ENCODE measurements at places on chromosomes 16 and 17. TPM values are rescaled to one million over a fixed set of nuclear protein-coding genes. Genes with fewer than 3 reads are reported as not detected.

DNA sequence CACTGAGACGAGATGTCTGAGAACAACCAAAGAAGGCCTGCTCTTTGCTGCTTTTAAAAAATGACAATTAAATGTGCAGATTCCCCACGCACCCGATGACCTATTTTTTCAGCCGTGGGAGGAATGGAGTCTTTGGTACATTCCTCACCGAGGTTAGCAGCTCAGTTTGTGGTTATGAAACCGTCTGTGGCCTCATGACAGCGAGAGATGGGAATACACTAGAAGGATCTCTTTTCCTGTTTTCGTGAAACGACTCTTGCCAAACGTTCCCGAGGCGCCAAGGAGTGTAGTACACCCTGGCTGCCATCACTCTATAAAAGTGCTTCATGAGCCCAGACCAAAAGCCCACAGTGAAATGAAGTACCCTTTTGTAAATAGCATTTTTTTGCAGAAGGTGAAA is 87.8 kb downstream of the CRISPLD2 start:
- H3K4me1 ChIP-seq, result no peaks in the 10 kb centered on the region
- no peak for DNase-seq
- H3K27ac ChIP-seq, result no peak overlapping the region
- no peak overlapping the region for H3K4me3 ChIP-seq
- H3K27me3 ChIP-seq, result no peaks in the 10 kb centered on the region
- peaks cover 2% of the 10 kb centered on the region for H3K36me3 ChIP-seq

- no peak for DNase-seq
- no peak overlapping the region for H3K27ac ChIP-seq
- H3K27me3 ChIP-seq, result no peaks in the 10 kb centered on the region
- peaks cover 3% of the 10 kb centered on the region for H3K36me3 ChIP-seq
- H3K4me3 ChIP-seq, result no peak overlapping the region
Measured at GRCh38 chr17:31580706-31581490, 189.4 kb downstream of the RAB11FIP4 start.

GRCh38 chr17:77312786-77313599 is 172.2 kb downstream of the SEC14L1 start:
- peak overlapping the region; percentile 91 for H3K27ac ChIP-seq
- H3K4me1 ChIP-seq, result peaks cover 6% of the 10 kb centered on the region
- no peak for DNase-seq
- no peak overlapping the region for H3K4me3 ChIP-seq
- H3K36me3 ChIP-seq, result peaks cover 6% of the 10 kb centered on the region

DNA sequence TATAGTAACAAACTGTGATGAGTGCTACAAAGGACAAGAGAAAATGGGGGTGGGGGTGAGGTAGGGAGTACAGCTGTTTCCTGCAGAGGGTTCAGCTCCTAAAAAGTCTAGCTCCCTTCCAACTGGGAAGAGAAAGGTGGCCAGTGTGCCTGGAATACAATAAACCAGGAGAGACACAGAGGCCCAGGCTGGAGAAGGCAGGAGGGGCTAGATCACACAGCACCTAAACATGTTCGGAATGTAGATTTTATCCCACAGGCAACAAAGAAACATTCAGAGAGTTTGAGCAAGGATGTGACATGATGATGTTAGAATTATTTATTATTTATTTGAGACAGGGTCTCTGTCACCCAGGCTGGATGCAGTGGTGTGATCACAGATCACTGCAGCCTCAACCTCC is 10.2 kb downstream of the TEX2 start:
- H3K27me3 ChIP-seq, result no peaks in the 10 kb centered on the region
- DNase-seq, result no peak
- H3K36me3 ChIP-seq, result no peaks in the 10 kb centered on the region
- H3K4me1 ChIP-seq, result peaks cover 58% of the 10 kb centered on the region

DNA sequence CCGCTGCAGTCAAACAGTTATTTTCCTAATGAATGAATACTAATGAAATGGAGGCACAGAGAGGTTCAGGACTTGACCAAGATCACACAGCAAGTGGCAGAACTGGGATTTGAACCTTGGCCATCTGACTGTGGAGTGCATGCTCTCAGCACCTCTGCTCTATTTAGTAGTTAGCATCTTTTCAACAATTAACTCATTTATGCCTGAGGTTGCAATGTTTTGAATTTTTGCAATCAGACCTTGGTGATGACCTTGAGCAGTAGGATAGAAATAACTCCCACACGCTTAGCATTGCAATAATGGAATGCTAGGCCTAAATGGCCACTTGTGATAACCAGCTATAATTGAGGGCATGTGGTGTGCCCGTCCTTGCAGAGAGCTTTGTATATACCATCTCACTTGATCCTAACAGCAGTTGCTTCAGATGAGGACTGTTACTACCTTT is 31.0 kb downstream of the NAGPA start:
- H3K27me3 ChIP-seq, result peaks cover 6% of the 10 kb centered on the region
- H3K36me3 ChIP-seq, result no peaks in the 10 kb centered on the region
- H3K4me3 ChIP-seq, result no peak overlapping the region
- DNase-seq, result no peak
- no peaks in the 10 kb centered on the region for H3K4me1 ChIP-seq

DNA sequence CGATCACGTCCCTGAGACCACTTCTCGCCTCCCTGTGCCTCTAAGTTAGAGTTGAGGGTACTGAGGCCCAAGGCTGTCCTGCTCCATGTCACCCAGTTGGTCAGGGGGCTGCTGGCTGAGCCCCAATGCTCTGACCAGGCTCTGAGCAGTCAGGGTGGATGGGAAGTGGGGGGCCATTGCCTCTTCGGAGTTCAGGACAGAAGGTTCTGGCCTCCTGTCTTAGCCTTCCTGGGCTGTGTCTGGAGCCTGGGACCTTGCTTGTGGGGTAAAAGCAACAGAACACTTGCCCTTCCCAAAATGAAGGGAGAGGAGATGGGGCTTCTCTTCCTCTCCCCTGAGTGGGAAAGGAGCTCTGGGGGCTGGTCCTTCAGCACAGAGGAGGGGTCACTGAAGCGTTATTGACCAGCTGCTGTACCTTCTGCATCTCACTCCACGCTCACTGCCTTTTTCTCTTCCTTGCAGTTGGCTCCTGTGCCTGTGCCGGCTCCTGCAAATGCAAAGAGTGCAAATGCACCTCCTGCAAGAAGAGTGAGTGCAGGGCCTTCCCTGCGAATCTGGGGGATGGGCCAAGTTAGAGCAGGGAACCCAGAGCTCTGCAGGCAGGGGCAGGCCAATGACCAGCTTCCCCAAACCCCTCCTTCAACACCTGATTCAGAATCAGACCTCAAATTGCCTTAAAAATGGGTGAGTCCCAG is 580 bp downstream of the MT1X start:
- no peak for DNase-seq
- H3K4me3 ChIP-seq, result peak overlapping the region; percentile 71
- H3K36me3 ChIP-seq, result peaks cover 3% of the 10 kb centered on the region
- H3K27me3 ChIP-seq, result peaks cover 79% of the 10 kb centered on the region
- H3K4me1 ChIP-seq, result no peaks in the 10 kb centered on the region
- H3K27ac ChIP-seq, result no peak overlapping the region

DNA sequence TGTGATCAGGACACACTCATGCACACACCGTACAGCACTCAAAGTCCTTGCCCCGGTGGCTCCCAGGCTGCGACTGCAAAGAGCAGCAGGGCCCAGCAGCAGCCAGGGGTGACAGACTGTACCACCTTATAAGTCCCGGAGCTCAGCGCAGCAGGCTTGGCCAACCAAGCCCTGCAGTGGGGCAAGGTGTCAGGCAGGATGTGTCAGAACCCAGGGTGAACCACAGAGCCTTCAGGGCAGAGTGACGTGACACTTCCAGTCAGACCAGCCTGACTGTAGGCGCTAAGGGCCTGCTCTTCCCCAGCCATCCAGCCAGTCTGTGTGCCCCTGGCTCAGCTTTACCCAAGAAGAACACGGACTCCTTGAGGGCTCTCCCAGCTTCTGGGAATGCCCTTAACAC is 204.1 kb downstream of the COPRS start:
- DNase-seq, result no peak
- peaks cover 14% of the 10 kb centered on the region for H3K27me3 ChIP-seq
- H3K27ac ChIP-seq, result no peak overlapping the region

GRCh38 chr17:41185001-41185400 is 290 bp upstream of the KRTAP4-1 start:
- H3K4me1 ChIP-seq, result peaks cover 6% of the 10 kb centered on the region
- H3K36me3 ChIP-seq, result no peaks in the 10 kb centered on the region
- DNase-seq, result no peak
- no peak overlapping the region for H3K4me3 ChIP-seq
- H3K27ac ChIP-seq, result no peak overlapping the region
- peaks cover 18% of the 10 kb centered on the region for H3K27me3 ChIP-seq

DNA sequence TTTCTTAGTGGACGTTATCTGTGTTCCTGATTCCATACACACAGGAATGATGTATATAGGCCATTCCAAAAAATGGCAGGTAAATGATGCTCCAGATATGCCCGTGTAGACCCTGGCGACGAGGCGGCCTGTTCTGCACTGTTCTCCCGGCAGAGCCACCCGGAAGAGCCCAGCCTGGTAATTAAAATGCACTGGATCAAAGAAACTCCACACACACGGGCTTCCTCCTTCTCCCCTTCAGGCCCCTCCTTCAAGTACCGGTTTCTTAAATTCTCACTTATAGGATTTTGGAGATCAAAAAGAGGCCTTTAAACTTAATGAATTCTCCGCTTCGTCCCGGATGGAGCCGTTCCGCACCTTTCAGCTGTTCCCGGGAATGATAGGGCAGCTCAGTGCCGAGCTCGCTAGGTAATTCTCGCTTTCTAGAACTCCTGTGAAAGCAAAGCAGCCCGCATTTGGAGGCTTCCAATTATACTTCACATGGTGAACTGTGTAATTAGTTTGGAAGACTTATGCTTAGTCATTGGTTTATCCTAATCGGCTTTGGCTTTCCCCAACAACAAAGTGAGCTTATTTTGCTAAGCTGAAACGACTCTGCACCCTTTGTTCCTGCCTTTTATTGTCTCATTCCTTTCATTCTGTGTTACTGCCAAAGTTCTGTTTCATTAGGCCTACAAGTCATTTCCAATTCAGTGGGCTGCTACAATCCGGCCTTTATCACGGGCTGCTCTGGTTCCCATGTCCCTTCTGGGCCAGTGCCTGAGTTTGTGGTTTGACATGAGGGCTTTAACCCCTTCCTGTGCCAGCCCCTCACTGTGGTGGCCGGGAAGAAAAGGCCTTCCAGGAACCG is 150.0 kb downstream of the MSI2 start:
- no peaks in the 10 kb centered on the region for H3K27me3 ChIP-seq
- peaks cover 4% of the 10 kb centered on the region for H3K36me3 ChIP-seq
- no peak overlapping the region for H3K4me3 ChIP-seq
- H3K27ac ChIP-seq, result peak overlapping the region; percentile 97

DNA sequence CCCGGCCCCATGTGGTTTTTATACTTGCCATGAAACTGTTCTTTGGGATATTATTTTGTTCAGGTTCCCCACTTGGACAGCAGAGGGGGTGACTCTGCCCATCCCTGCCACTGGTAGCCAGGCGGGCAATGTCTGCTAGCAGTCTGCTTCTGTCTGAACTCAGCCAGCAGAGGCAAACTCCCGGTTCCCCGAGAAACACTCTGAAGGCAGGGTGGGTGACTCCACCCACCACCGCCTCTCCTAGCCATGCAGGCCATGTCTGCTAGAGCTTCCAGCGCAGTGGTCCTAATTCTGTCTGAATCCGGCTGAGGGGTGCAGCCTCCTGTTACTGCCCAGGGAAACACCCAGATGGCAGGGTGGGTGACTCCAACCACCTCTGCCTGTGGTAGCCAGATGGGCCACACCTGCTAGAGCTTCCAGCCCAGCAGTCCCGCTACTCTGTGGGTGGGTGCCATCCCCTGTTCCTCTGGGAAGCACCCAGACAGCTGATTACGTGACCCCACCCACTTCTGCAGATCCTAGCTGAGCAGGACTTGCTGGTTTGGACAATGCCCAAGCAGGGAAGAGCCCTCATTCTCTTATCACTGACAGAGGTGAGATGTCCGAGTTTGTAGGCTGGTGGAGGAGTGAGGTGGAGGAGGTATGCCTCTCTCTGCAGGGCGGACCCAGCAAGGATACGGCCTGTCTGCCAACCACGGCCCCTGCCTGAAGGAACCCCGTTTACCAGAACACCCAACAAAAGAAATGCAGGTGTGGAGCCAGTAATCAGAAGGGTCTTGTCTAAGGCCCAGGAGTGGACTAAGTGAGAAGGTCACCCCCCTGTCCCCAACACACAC is 22.4 kb downstream of the NLRP1 start:
- no peaks in the 10 kb centered on the region for H3K4me1 ChIP-seq
- no peak for DNase-seq
- no peak overlapping the region for H3K4me3 ChIP-seq

GRCh38 chr16:86251682-86252081 is 258.6 kb upstream of the FOXF1 start:
- H3K27me3 ChIP-seq, result peaks cover 33% of the 10 kb centered on the region
- H3K27ac ChIP-seq, result no peak overlapping the region
- H3K4me3 ChIP-seq, result no peak overlapping the region
- no peak for DNase-seq

- peaks cover 36% of the 10 kb centered on the region for H3K27me3 ChIP-seq
Measured at GRCh38 chr17:43418441-43419374, 19.9 kb downstream of the ARL4D start.

DNA sequence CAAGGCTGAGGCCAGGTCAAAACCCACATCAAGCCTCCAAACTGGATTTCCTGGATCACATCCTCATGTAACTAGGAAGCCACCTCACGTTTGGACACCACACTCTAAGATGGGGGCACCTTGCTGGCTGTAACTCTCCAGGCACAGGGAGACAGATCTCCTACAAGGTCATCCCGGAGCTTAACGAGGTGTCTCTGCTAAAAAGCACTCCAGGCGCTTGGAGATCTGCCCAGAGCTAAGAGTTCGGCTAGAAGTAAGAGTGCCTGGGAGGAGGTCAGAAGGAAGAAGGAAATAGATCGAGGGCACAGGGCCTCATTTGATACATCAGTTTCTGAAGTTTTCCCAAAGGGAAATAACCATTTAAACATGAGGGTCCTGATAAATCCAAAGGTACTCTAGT is 15.9 kb downstream of the PSMB3 start:
- DNase-seq, result no peak
- H3K27ac ChIP-seq, result no peak overlapping the region
- no peaks in the 10 kb centered on the region for H3K4me1 ChIP-seq
- peaks cover 30% of the 10 kb centered on the region for H3K36me3 ChIP-seq

DNA sequence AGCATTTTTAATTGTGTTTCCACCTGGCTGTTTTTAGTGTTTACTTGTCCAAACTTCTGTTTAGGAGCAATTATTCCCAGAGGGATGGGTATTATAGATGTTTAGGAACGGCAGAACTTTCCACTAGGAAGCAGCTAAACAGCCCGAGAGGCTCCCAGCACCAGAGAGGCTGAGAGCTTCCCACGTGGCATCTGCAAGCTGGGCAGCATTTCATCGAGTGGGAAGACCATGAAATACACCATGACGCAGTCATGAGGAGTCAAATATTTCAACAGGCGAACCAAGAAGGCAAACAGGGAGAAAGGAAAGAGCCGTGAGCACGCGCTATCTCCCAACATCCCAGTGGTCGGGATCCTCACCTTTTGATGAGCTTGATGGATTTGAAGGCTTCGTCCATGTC is 24.1 kb downstream of the TMEM204 start:
- no peak overlapping the region for H3K27ac ChIP-seq
- H3K4me1 ChIP-seq, result no peaks in the 10 kb centered on the region
- peaks cover 28% of the 10 kb centered on the region for H3K36me3 ChIP-seq
- no peak overlapping the region for H3K4me3 ChIP-seq
- DNase-seq, result no peak

- H3K27ac ChIP-seq, result no peak overlapping the region
- no peaks in the 10 kb centered on the region for H3K27me3 ChIP-seq
- DNase-seq, result no peak
- H3K4me3 ChIP-seq, result no peak overlapping the region
- peaks cover 3% of the 10 kb centered on the region for H3K4me1 ChIP-seq
Measured at GRCh38 chr16:57115514-57116182, 23.3 kb downstream of the CPNE2 start.

SOX15 gene
- total RNA-seq, result 0.93 TPM

ARRB2 gene
- total RNA-seq, result 52.6 TPM

ZNF385C gene
- 2.7 TPM for total RNA-seq

CALB2 gene
- total RNA-seq, result 2.2 TPM

SPATA22 gene
- total RNA-seq, result not detected

ABCC12 gene
- 0.36 TPM for total RNA-seq
